Activated naive CD8-positive, alpha-beta T cell treated with anti-CD3 and anti-CD28 coated beads for 36 hours (primary cell): ENCODE measurements at places on chromosomes 6 and 20. TPM values are rescaled to one million over a fixed set of nuclear protein-coding genes. Genes with fewer than 3 reads are reported as not detected.

GRCh38 chr6:152948150-152948768 lies 34.6 kb downstream of the FBXO5 start:
- no peak for DNase-seq

- DNase-seq = no peak
These were observed 151.5 kb upstream of the ATXN1 start for GRCh38 chr6:16912756-16913155.

DNA sequence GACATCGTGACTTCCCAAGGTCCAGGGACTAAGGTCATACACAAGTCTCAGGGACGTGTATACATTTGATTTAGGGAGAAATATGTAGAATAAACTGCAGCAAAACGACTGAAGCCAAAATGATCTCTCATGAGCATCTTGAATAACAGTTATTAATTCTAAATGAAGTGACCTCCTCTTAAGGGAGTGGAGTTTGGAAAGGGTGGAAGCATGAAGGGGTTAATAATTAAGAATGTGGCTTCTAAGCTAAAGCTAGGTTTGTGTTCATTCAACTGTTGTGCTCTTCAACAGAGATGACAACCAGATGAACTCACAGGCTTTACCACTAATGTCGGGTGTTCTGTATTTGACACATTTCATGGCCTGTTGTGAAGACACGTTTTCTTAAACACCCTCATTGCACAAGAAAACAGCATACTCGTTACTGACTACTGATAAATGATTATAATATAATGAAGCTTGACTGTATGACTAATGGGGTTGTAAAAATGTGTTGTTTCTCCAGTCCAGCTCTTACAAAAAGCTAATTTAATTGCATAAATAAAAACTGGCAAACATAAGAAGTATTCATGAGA lies 1.5 kb downstream of the PPP1R14C start:
- DNase-seq = no peak

SPATS1 gene
- total RNA-seq = not detected

SLC22A2 gene
- total RNA-seq = not detected

DNA sequence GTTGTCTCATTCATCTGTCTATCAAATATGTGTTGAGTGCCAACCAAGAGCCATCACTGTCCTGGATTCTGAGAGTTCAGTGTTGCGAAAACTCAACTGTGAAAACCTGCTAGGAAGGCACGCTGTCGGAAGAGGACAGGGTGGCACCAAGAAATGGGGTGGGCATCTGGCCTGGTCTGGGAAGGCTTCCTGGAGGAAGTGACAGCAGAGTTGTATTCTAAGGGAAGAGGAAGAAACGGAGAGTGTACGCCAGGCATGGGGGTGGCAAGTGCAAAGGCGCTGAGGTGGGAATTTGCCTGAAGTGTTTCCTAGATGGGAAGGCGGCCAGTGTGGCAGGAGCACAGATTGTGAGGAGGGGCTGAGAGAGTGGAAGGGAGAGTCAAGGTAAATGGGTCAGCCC lies 91.2 kb downstream of the ANKRD60 start:
- DNase-seq = no peak

- DNase-seq = no peak
These were observed 188.7 kb downstream of the SLC24A3 start for GRCh38 chr20:19401096-19401495.

DNA sequence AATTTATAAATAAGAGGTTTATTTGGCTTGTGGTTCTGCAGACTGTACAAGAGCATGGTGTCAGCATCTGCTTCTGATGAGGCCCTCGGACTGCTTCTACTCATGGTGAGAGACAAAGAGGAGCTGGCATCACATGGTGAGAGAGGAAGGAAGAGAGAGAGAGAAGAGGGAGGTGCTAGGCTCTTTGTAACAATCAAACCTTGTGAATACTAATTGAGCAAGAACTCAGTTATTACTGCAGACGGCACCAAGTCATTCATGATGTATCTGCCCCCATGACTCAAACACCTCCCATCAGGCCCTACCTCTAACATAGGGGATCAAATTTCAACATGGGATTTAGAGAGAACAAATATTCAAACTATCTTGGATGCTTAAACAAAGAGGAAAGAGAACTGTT lies 6.3 kb upstream of the SIRPG start:
- DNase-seq = no peak

DNA sequence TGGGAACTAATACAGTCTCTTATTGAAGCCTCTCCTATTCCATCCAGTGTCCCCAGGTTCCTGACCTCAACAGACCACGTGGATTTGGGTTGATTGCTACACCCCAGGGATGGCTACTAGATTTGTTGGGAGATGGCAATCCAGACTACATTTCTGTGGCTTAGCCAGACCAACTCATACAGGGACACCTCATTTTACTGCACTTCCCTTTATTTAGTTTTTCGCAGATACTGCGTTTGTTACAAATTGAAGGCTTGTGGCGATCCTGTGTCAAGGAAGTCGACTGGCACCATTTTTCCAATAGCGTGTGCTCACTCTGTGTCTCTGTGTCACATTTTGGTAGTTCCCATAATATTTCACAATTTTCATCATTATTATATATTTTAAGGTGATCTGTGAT lies 10.3 kb upstream of the MTRF1L start:
- DNase-seq = no peak

SOX4 gene
- 0.54 TPM for total RNA-seq

PRPH2 gene
- 0.06 TPM for total RNA-seq

GRCh38 chr6:8085053-8085511 lies 17.3 kb downstream of the EEF1E1 start:
- DNase-seq = no peak

MYO6 gene
- total RNA-seq = 1.6 TPM

GPANK1 gene
- total RNA-seq = 37.0 TPM

- no peak for DNase-seq
These were observed 38.2 kb upstream of the CCN6 start for GRCh38 chr6:112015725-112016124.

- DNase-seq = no peak
These were observed 50.9 kb upstream of the CHRNA4 start for GRCh38 chr20:63411898-63412631.

- no peak for DNase-seq
These were observed 28.4 kb downstream of the DLGAP4 start for GRCh38 chr20:36334281-36335205.

DNA sequence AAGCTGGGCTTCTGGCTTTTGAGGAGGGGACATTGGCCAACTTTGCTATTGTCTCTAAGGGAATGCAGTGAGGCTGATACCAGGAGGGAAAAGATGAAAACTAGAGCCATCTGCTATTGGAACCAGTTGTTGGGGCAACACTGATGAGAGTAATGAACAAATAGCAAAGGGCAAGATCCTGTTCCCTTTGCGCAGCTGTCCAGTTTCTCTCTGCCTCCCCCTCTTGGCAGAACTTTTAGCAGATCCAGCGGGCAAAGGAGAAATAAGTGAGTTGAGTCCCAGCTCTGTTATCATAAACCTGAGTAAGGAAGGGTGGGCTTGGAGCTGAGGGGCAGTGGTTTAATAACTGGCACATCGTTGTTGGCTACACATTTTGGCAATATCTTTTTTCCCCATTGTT lies 126.8 kb downstream of the AKAP7 start:
- DNase-seq = no peak

- DNase-seq = no peak
These were observed 24.6 kb upstream of the CSNK2A1 start for GRCh38 chr20:568097-568652.

SEMG1 gene
- total RNA-seq = not detected

OPN5 gene
- total RNA-seq = not detected

GRCh38 chr6:2173203-2173961 lies 72.0 kb downstream of the GMDS start:
- DNase-seq = no peak

DNA sequence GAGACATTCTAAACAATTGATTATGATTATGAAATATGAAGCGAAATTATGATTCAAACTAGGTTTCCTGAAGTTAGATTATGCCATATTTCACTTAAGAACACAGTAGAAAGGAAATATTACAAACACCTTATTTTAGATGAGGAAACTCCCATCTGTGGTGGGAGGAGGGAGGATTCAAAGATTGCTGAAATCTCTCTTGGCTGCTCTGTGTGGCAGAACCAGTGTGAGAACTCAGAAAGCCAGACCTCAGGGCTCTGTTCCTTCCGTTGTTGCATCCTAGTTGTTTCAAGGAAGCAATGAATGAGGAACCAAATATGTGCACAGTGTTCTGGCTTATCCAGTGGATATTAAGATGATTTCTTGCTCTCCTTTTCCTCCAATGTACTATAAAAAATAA lies 2.1 kb downstream of the TAAR5 start:
- no peak for DNase-seq

DNA sequence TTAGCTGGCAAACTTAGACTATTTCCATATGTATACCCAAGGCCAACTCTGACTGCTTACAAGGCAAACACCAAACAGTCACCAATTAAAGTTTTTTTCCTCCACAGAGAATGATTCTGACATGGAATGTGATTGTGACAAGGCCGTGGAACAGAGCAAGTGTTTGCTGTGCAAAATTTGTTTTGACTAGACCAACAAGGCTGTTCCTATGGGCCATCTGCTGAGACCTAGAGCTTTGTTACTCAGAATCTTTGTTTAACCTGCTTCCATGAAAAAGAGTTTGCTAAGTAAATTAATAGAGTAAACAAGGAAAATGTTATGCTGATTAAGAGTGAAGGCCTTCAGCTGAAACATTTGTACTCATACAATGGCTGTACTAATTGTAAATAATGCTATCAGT lies 51.6 kb upstream of the IMPG1 start:
- DNase-seq = no peak

ADAM33 gene
- total RNA-seq = not detected

- DNase-seq = no peak
These were observed 25.6 kb downstream of the PRPF6 start for GRCh38 chr20:64006490-64006889.

- no peak for DNase-seq
These were observed 133.8 kb downstream of the GMPR start for GRCh38 chr6:16372029-16372776.

DNA sequence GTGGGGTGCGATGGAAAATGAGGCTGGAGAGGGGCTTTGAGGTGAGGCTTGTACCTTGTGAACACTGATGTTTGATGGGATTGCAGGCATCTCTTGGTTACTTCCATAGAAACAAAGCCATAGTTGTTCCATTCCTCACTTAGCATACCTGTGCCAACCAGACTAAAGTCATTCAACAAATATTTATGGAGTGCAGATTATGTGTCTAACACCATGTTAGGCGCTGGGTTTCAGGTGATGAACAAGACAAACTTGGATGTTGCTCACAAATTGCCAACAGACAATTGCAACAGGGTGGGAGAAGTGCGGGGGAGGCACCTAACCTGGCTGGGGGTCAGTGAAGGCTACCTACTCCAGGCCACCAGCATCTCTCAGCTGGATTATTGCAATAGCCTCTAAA lies 1.5 kb downstream of the TTPAL start:
- DNase-seq = no peak

MAPK14 gene
- total RNA-seq = 40.7 TPM

GRCh38 chr6:129475477-129476247 lies 234.3 kb downstream of the ARHGAP18 start:
- no peak for DNase-seq

DNA sequence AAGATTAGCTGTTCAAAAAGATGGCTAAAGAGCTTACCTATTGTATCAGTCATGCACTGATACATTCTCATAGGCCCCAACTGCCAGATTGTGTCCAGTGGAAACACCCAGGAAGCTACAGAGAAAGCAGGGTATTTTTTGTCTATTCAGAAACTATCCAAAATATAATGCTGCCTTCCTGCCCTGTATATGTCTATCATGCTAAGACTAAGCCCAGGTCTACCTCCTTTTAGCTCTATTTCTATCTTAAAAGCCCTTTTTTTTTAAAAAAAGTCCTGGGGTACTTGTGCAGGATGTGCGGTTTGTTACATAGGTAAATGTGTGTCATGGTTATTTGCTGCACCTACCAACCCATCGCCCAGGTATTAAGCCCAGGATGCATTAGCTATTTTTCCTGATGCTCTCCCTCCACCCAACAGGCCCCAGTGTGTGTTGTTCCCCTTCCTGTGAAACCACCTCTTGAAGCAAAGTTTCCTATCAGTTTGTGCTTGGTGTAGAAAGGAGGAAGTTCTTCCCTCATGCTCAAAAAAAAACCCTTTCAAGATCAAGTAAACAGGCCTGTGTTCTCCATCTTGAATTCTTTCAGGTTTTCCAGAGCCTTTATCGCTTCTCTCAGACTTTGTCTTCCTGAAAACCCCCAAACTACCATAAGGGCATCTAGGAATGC lies 514 bp downstream of the DEFB129 start:
- no peak for DNase-seq

DNA sequence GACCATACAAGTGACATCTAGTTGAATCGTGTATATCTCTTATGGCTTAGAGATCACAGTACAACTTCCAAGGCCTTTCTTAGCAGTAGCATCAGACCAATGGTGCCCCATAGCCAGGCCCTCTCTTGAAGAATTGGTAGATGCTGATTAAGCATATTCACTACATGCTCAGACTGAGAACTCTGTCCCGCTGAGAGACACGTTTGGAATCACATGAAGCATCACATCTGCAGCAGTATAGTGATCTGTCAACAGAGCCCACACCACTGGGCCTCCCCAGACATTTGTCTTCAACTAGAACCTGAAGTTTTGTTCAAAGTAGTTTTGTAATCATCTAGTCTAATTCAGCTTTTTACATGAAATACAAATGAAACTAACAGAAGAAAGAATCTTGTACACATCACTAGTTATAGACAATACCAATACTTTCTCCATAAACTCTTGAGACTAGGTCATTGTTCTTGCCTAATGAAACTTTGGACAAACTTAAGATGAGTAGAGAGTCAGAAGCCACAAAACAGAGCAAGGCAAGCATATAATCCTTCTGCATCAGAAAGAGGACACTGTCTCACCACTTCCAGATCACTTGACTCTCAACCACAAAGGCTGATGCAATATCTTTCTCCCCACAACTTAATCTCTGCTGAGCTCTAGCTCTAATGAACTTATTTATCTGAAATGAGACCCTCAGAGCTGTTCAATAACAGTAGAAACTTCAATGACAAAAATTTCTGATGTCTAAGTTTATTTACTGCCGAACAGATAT lies 182.7 kb downstream of the TBX18 start:
- no peak for DNase-seq

DNA sequence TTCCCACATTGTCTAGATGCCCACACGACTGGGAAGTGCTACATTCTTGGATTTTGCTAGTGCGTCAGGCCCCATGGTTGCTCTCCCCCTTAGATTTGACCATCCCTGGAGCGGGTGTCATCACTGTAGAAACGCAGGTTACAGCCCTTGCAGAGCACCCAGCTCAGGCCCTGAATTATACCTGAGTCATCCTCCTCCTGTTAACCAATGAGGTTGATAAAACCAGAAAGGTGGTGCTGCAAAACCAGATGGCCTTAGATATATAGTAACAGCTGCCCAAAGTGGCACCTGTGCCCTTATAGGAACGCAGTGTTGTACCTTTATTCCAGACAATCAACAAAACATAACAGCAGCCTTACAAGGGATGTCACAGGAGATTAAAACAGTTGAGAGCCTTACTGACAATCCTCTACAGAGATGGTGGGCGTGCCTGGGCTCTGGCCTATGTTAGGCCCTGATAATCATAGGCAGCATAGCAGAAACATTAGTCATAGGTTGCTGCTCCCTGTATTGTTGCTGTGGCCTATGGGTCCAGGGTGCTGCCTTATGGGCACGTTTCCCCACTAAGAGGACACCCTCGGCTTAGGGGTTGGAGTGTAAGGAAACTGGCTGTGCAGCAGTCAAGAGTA lies 33.6 kb upstream of the HSF2 start:
- no peak for DNase-seq
